ENCODE measurements at places on chromosomes 16 and 17.

- no peak for DNase-seq
These were observed 116.4 kb upstream of the NLRP1 start for GRCh38 chr17:5700745-5701144.

DNA sequence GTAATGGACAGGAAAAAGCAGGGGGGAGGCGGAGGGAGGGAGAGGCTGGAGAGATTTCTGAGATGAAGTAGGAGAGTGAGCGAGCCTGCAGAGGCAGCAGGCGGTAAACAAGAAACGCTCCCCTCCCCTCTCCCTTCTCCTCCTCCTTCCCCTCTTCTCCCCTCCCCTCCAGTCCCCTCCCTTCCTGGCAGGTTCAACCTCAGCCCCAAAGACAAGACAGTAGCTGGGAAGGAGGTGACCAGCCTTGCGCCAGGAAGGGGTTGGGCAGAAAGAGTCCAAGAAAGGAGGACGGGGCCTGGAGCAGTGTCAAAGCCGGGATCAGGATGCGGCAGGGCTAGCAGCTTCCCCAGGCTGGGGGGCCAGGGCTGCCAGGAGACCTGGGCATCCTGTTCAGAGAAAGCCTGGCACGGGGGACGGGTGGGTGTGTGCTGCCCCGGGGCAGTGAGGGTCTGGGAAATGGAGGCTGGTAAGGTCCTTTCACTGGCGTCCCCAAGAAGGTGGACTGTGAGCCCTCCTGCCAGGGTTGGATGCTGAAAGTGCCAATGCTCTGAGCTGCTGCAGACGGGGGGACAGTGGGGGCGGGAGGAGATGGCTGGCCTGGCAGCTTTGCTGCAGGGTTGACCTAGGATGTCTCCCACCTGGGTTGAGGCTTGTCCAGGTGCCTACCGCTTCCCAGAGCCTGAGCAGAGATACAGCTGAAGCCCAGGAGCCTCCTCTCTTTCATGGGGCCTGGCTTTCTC lies 261.6 kb upstream of the TNRC6C start:
- no peak for DNase-seq

GRCh38 chr17:73782231-73782630 lies 138.0 kb upstream of the SDK2 start:
- DNase-seq, result no peak

DNA sequence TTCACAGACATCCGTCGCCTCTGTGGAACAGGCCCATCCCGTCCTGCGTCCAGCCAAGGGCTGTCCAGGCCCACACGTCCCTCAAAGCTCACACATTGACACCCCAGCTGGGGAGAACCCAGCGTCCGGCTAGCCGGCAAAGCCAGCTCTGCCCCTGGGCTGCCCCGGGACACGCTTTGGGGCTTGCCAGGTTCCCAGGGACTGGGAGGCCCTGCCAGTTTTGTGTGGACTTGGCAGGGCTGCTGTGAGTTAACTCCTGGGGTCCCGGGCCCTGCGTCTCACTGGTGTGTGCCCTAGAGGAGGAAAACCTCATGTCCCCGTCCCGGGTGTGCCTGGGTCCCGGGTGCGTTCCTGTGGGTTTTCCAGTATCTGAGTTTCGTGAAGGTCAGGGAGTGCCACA lies 6.3 kb downstream of the SOX8 start:
- no peak for DNase-seq

DNA sequence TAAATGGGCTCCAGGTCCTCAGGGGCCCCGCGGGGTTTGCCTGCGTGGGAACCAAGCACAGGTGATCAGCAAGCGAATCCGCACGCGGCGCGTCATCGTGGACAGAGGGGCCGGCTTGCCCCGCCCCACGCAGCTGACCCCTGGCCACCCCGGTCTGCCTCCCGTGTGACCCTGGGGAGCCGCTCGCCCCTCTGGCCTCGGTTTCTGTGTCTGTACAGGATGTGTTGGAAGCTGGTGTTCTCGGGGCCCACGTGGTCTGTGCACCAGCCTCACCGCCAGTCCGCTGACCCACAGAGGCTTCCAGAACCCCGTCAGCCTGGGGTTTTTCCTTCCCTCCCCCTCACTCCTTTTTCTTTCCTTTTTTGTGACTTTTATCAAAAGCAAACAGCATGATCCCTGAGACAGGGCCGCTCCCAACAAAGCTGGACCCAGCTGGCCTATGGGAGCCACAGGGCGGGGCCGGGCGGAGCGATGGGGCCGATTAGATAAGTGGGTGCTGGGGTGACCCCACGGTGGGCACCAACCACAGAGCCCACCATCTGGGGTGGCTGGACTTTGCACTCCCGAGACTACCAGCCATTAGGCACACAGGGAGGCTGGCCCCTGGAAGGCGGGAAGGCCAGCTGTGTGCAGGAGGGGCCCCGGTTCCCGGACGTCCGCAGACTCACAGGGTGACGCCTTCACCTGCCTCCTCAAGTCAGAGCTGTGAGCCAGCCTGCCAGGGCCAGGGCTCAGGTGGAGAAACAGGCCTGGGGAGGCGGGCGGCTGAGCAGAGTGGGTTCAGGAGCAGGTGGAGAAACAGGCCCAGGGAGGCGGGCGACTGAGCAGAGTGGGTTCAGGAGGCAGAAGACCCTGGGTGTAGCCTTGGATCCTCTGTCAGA lies 56.0 kb downstream of the ZFPM1 start:
- no peak for DNase-seq

GRCh38 chr17:16211590-16211989 lies 3.7 kb downstream of the NCOR1 start:
- no peak for DNase-seq

DNA sequence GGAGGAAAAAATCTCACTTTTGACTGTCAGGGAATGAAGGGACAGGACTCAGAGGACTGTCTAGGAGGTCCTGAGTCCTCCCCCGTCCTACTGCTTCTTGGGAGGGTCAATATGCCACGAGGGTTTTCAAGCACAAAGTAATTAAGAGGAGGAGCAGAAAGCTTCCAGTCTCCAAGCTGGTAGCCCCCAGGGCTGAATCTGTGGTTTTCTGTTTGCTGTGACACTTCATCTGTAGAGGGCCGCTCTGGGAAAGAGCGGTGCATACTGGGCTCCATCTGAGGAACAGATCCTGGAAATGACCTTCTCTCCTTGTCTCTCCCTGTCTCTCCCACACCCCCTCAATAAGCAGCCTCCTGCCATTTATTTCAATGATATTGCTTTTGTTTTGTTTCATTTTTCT lies 180.1 kb upstream of the SDK2 start:
- DNase-seq, result no peak

DNA sequence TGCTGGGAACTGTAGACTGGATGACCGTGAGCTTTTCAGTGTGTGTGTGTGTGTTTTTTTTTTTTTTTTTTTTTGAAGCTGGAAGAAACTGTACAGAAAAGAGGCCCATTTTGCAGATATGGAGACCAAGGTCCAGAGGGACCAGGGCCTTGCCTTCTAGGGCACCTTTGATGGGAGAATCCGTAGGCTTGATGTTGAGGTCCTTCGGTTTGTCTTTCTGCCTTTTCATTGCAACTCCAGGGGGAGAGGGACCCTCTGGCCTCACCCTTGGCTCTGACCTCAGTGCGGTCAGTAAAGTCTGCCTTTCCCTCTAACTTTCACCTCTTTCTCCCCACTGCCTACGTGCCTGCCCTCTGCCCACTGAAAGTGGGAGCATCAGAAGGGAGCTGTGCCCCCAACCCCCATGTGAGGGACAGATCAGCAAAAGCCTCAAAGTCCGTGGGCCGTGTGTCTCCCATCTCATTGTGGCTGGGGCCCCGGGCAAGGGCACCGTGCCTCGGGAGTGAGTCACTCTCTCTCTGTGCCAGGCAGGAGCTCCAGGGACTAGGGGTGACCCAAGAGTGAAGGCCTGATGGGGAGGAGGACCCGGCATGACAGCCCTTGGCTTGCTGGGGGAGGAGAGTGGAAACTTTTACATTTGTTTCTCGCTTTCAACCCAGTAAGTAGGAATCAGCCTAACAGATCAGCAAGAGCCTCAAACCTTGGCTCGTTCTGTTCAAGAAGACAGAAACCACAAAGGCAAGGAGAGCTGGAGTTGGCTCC lies 123.6 kb downstream of the CMIP start:
- DNase-seq, result no peak

DNA sequence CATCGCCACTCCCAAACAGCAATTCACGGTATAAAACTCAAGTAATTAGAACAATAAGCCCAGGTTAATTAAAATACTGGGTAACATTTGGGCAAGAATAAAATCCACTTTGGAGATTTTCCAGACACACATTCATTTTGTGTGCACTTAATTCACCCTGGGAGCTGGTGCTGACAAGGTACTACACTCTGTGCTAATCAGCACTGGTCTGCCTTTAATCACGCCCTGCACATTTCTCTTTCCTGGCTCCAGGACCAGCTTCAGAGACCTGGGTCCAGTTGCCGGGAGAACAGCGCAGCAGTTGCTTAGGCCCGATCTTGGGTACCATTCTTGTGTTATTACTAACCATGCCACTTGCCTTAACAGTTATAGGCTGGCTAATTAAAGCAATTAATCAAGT lies 23.7 kb upstream of the ASIC2 start:
- DNase-seq, result no peak
